A549 treated with RU486 at 1 μM for 4 hours (cell line): ENCODE measurements at places on chromosomes 5 and 9. TPM values are rescaled to one million over a fixed set of nuclear protein-coding genes. Genes with fewer than 3 reads are reported as not detected.

The CORO2A gene
- total RNA-seq, result 0.35 to 0.69 TPM (median 0.53 TPM) in 5 replicates

The QSOX2 gene
- total RNA-seq, result 24.9 to 31.0 TPM (median 28.7 TPM) in 5 replicates

The SLC31A1 gene
- 17.9 to 23.9 TPM (median 22.0 TPM) in 5 replicates for total RNA-seq

The PCDHGA11 gene
- 0.06 TPM in 1 of 5 replicates, not detected in the others for total RNA-seq

The GOLM1 gene
- total RNA-seq, result 107 to 118 TPM (median 115 TPM) in 5 replicates

The OTULINL gene
- 4.8 to 6.9 TPM (median 6.2 TPM) in 5 replicates for total RNA-seq

The SLC23A1 gene
- 0.87 to 1.6 TPM (median 1.3 TPM) in 5 replicates for total RNA-seq

The EPB41L4B gene
- 7.4 to 11.4 TPM (median 10.8 TPM) in 5 replicates for total RNA-seq

The ZNF300 gene
- 1.4 to 2.8 TPM (median 2.5 TPM) in 5 replicates for total RNA-seq

The SPINK4 gene
- total RNA-seq, result not detected in 5 replicates

The BTNL3 gene
- total RNA-seq, result not detected in 5 replicates
